SK-N-SH (cell line): ENCODE measurements at places on chromosomes 1 and 21. TPM values are rescaled to one million over a fixed set of nuclear protein-coding genes. Genes with fewer than 3 reads are reported as not detected.

The MYBPH gene
- 0.12 TPM in 1 of 2 replicates, not detected in the other for polyA plus RNA-seq

The CD2 gene
- not detected in 2 replicates for polyA plus RNA-seq

The MYCL gene
- polyA plus RNA-seq: 0.48 and 0.57 TPM in 2 replicates

The AKIRIN1 gene
- polyA plus RNA-seq: 37.0 and 50.7 TPM in 2 replicates

The ADGRL2 gene
- 40.3 and 52.4 TPM in 2 replicates for polyA plus RNA-seq

The HES3 gene
- not detected in 2 replicates for polyA plus RNA-seq

The TEKT2 gene
- polyA plus RNA-seq: 1.0 and 1.2 TPM in 2 replicates

The SLC44A5 gene
- 4.9 and 7.8 TPM in 2 replicates for polyA plus RNA-seq

The LDLRAD1 gene
- polyA plus RNA-seq: not detected in 2 replicates

The MMEL1 gene
- polyA plus RNA-seq: 0.16 and 0.26 TPM in 2 replicates

The KLF17 gene
- polyA plus RNA-seq: 0.21 and 0.26 TPM in 2 replicates

The CNIH3 gene
- 18.8 and 19.1 TPM in 2 replicates for polyA plus RNA-seq

The VSIG8 gene
- not detected in 2 replicates for polyA plus RNA-seq
